ENCODE measurements at places on chromosomes 2 and 18. TPM values are rescaled to one million over a fixed set of nuclear protein-coding genes. Genes with fewer than 3 reads are reported as not detected.

DNA sequence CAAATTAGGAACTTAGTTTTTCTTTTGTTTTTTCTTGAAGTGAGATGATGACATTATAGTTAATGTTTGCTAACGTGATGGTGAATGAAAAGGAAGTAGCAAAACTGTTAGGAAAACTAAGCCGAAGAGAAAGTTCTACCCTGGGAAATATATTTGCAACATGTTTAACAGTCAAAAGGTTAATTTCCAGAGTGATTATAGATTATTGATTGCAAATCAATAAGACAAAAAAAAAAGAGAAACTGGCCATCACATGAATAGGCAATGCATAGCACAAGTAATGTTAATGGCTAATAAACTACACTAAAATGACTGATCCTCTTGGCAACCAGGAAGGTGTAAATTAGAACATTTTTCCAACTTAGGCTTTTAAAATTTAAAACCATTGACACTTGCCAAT lies 26.0 kb upstream of the AMMECR1L start:
- H3K36me3 ChIP-seq: no peaks in the 10 kb centered on the region
- H3K4me3 ChIP-seq: no peak overlapping the region
- no peaks in the 10 kb centered on the region for H3K4me1 ChIP-seq
- no peak overlapping the region for H3K27ac ChIP-seq
- peaks cover 2% of the 10 kb centered on the region for H3K27me3 ChIP-seq
- no peak for DNase-seq

GRCh38 chr18:11986061-11986460 lies 4.8 kb downstream of the IMPA2 start:
- H3K4me1 ChIP-seq: no peaks in the 10 kb centered on the region
- H3K27me3 ChIP-seq: peaks cover 5% of the 10 kb centered on the region
- H3K36me3 ChIP-seq: no peaks in the 10 kb centered on the region
- H3K27ac ChIP-seq: no peak overlapping the region
- DNase-seq: no peak
- H3K4me3 ChIP-seq: no peak overlapping the region

Gene DYNAP
- total RNA-seq: not detected

Gene SULT1C4
- 1.8 TPM for total RNA-seq

Gene HOXD8
- not detected for total RNA-seq

Gene HOXD4
- total RNA-seq: not detected

GRCh38 chr18:70442933-70443332 lies 154.1 kb downstream of the SOCS6 start:
- H3K4me1 ChIP-seq: no peaks in the 10 kb centered on the region
- H3K27me3 ChIP-seq: no peaks in the 10 kb centered on the region
- no peak overlapping the region for H3K4me3 ChIP-seq
- no peak for DNase-seq

Gene CDCA7
- 4.6 TPM for total RNA-seq

GRCh38 chr2:215918901-215919599 lies 94.3 kb downstream of the MREG start:
- H3K27ac ChIP-seq: peak overlapping the region; percentile 54
- no peaks in the 10 kb centered on the region for H3K36me3 ChIP-seq
- peaks cover 31% of the 10 kb centered on the region for H3K4me1 ChIP-seq

- H3K4me3 ChIP-seq: no peak overlapping the region
- no peaks in the 10 kb centered on the region for H3K36me3 ChIP-seq
- H3K4me1 ChIP-seq: peaks cover 3% of the 10 kb centered on the region
- no peak for DNase-seq
- no peak overlapping the region for H3K27ac ChIP-seq
Measured at GRCh38 chr18:44171301-44171700, 509.4 kb upstream of the SETBP1 start.

Gene ANKRD62
- total RNA-seq: not detected

GRCh38 chr2:29423061-29423666 lies 307.9 kb downstream of the CLIP4 start:
- H3K4me3 ChIP-seq: no peak overlapping the region
- H3K27ac ChIP-seq: no peak overlapping the region
- no peaks in the 10 kb centered on the region for H3K4me1 ChIP-seq
- no peaks in the 10 kb centered on the region for H3K36me3 ChIP-seq
- peaks cover 18% of the 10 kb centered on the region for H3K27me3 ChIP-seq
- no peak for DNase-seq

Gene CNDP1
- 0.31 TPM for total RNA-seq

Data from astrocyte (in vitro differentiated cells and primary cell).